WTC11 (cell line): ENCODE measurements at places on chromosomes 3 and 15. TPM values are rescaled to one million over a fixed set of nuclear protein-coding genes. Genes with fewer than 3 reads are reported as not detected.

DNA sequence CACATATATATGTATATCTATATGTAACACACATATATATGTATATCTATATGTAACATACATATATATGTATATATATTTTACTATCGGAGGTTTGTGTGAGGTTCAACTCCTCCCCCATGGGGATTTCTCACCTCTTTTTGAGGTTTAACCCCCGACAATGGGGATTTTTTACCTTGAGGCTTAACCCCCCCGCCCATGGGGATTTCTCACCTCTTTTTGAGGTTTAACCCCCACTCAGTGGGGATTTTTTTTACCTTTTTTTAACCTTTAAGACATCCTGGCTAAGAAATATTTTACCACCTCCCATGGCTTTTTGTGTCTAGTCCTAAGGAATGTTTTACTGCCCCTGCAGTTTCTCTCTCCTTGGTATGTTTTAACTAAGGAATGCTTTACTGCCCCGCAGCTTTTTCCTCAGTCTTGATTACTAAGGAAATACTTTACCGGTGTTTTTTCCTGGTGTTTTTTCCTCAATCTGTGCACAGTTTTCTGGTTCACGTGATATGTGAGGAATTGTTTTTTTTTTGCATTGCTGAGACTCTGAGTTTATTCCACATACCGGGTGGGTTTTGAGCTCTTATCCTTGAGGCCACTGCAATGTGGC, 185.2 kb downstream of the KLF13 start:
- DNase-seq, result no peak

GRCh38 chr3:63400246-63400860, 122.2 kb downstream of the SYNPR start:
- no peak for DNase-seq

- DNase-seq, result no peak
Measured at GRCh38 chr15:77001351-77001750, 6.4 kb downstream of the PSTPIP1 start.

DNA sequence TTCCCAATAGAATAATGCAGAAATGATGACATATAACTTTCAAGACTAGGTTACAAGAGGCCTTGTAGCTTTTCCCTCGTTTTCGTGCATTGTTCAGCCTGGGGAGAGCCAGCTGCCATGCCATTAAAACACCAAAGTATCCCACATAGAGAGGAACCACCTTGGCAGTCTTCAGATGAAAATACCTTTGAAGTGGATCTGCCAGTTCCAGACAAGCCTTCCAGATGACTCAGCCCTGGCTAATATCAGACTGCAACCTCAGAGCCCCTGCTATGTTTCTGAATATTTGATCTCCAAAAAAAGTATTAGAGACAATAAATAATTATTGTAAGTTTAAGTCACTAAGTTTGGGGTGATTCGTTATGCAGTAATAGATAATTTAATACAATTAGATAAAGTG, 294.3 kb upstream of the GBE1 start:
- no peak for DNase-seq

DNA sequence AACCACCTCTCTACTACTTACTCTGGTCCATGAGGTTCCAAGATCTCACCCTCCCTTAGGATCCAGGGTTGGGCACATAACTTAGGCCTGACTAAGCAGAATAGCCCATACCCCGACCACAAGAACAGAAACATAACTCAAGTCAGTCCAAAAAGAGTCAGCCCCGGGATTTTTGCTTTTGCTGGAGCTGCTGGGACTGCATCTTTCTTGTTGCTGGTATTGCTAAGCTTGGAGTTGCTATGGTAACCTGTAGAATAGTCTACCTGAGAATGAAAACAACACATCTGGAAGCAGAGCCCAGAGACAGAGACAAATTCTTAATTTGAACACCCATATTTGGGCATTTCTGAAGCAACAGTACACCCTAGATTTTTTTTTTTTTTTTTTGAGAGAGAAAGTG, 6.5 kb downstream of the RUBCN start:
- no peak for DNase-seq

GRCh38 chr3:42398080-42398479, 12.3 kb downstream of the LYZL4 start:
- DNase-seq, result no peak

DNA sequence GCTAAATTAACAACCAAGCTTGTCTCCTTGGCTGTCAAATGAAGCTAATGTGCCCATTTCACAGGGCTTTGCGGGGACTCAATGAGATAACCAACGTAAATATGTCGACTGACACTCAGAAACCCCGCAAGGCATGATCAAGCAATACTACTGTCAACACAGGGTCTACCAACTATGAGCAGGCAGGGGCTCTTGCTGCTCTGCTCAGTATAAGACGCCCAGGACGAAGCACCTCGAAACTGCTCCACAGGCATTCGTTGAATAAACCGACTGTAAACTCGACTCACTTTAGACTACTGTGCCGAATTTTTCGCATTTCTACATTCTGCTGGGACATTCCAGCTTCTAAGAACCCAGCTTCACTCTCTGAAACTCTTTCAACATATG, 55.0 kb downstream of the FEZF2 start:
- peak; percentile 18 for DNase-seq

DNA sequence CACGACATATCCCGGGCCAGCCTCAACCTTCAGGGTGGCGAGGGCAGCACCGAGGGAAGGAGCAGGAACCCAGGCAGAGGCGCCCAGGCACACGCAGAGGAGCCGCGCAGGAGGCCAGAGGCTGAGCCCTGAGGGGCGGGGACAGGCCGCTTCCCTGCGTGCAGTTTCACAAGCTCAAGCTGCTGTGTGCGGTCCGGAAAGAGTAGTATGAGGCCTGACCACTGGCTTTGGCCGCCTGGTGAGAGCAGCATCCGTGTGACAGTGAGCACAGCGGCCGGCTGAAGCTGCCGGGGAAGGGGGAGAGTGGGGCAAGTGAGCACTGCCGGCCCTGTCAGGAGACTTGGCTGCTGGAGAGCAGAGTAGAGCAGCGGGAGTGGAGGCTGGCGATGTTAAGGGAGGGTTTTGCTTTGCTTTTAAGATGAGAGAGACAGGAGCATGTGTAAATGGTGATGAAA, 8.7 kb downstream of the ZDHHC19 start:
- no peak for DNase-seq

GRCh38 chr3:47910233-47910632, 106.0 kb downstream of the MAP4 start:
- no peak for DNase-seq

DNA sequence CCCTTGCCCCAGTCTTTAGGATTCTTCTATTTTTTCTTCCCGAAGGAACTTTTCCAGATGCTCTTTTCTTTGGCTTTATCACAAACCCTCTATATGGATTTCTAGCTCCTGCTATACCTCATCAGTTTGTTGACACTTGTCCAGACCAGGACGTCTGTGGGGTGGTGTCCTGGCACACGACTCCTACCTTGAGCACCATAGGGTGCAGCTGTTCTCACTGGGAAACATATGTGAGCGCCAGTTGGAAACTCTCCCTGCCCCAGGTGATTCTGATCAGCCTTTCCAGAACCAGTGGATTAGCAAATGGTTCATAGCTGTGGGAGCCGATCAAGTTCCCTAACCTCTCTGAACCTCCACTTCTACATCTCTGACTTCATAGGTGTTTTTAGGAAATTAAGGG, 40.6 kb upstream of the USP3 start:
- DNase-seq, result no peak

- no peak for DNase-seq
Measured at GRCh38 chr15:81776976-81777375, 268.8 kb downstream of the MEX3B start.

DNA sequence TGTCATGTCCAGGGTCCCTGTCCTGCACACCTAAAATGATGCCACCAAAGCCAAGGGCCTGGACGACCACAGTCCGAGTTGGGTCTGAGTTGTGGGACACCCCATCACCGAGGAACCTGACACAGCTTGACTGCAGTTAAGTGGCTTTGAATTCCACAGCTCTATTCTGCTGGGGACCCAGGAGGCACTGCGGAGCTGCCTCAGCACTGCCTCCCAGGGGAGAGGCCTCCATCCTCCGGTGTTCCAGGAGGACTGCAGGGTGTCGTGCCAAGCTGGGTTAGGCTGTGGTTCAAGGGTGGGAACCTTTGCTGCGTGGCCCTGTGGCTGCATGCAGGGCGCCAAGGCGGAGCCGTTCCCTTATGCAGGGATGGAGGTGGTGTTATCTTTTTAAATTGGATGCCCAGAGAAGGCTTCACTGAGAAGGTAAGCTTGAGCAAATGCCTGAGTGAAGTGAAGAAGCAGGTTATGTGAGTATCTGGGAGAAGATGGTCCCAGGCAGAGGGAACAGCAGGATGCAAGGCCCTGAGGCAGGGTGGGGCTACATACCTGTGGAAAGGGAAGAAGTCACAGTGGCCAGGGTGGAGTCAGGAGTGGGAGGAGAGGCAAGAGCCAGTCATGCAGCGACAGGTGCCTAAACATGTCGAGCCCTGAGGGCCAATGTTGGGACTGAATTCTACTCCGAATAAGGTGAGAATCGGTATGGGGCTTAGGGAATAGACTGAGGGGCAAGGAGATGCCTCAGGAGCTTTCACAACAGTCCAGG, 144.8 kb downstream of the TPRA1 start:
- DNase-seq, result peak; percentile 11

- no peak for DNase-seq
Measured at GRCh38 chr15:56886363-56886931, 32.0 kb upstream of the TCF12 start.

- DNase-seq, result peak; percentile 90
Measured at GRCh38 chr3:53493963-53494791, at the start of gene CACNA1D. Gene CACNA1D, plus strand, starts transcription at chr3:53494611. Its CDS starts 556 bp downstream, at chr3:53495167.

- no peak for DNase-seq
Measured at GRCh38 chr15:90200534-90201129, 498 bp upstream of the SEMA4B start.

GRCh38 chr3:94525043-94525442, 462.2 kb downstream of the NSUN3 start:
- DNase-seq, result no peak

GRCh38 chr3:5390221-5390620, 202.7 kb downstream of the EDEM1 start:
- DNase-seq, result no peak

GRCh38 chr3:59821274-59821673, 771.4 kb upstream of the CFAP20DC start:
- no peak for DNase-seq

DNA sequence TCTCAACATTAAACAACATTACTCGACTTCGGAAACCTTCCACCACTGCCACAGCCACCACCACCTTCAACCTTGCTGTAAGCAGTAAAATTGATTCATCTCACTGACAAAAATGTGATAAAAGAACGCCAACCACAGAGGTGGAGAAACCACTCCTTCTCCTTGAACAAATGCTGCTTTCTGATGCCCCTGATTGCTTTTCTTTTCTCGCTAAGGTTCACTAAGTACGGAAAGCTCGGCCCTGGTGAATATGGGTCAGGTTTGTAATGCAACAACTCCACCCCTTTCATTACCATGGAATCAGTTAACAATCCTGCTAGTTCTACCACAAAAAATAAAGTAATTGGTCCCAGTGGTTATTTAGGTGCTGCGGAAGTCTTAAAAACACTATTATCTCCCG, 44.9 kb downstream of the MEIS2 start:
- DNase-seq, result no peak

AMIGO3 gene
- total RNA-seq, result 3.9 to 5.3 TPM (median 4.3 TPM) in 3 replicates

NTRK3 gene
- total RNA-seq, result 8.2 to 12.3 TPM (median 10.3 TPM) in 3 replicates

CELSR3 gene
- 27.9 to 35.7 TPM (median 32.7 TPM) in 3 replicates for total RNA-seq

GOLGA6D gene
- total RNA-seq, result 2.1 to 2.6 TPM (median 2.6 TPM) in 3 replicates

CCDC80 gene
- total RNA-seq, result 5.0 to 10.9 TPM (median 5.2 TPM) in 3 replicates

SPATA12 gene
- total RNA-seq, result 0.18 to 0.39 TPM (median 0.37 TPM) in 3 replicates

TTLL13 gene
- 0.18 to 0.76 TPM (median 0.48 TPM) in 3 replicates for total RNA-seq

COPG1 gene
- 121 to 132 TPM (median 129 TPM) in 3 replicates for total RNA-seq
